ENCODE measurements at places on chromosomes 6 and 20.

- no peak for DNase-seq
These were observed 85.2 kb upstream of the SULF2 start for GRCh38 chr20:47870475-47870874.

GRCh38 chr6:11978169-11978987 is 33.7 kb upstream of the HIVEP1 start:
- no peak for DNase-seq

- DNase-seq = no peak
These were observed 64.5 kb downstream of the TRMT6 start for GRCh38 chr20:5885866-5886265.

- no peak for DNase-seq
These were observed 452.1 kb upstream of the PLCB4 start for GRCh38 chr20:8616792-8617191.

GRCh38 chr6:149867876-149868640 is 3.9 kb upstream of the LRP11 start:
- DNase-seq = no peak

DNA sequence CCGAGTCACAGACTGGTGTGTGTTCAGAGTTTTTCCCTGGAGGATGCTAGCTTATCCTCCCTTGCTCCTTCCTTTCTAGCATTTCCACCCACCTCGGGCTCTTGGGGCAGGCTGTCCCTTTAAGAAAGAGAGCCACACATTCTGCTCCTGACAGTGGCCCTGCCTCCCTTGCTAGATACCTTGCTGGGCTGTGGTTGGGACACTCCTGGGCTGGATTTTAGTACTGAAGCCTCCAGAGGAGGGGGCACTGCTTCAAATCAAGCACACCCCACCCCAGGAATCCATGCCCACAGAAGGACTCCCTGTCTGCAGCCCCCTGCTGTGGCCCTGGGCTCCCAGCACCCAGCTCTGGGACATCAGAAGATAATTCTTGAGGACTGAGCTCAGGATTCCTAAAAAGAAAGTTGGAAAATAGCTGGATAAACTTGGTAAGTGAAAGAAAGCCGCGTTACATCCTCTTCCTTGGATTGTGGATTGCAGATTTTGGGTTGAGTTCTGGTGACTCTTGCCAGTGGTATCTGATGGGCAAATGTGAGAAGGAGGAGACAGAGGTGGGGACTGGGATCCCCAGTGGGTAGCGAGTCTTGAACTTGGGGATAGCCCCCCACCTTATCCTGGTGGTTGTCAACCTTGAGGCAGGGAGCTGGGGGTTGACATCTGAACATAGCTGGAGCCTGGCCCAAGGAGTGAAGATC is 29.0 kb downstream of the DAAM2 start:
- no peak for DNase-seq

- DNase-seq = no peak
These were observed 396.2 kb downstream of the RFPL4B start for GRCh38 chr6:112743323-112743722.

DNA sequence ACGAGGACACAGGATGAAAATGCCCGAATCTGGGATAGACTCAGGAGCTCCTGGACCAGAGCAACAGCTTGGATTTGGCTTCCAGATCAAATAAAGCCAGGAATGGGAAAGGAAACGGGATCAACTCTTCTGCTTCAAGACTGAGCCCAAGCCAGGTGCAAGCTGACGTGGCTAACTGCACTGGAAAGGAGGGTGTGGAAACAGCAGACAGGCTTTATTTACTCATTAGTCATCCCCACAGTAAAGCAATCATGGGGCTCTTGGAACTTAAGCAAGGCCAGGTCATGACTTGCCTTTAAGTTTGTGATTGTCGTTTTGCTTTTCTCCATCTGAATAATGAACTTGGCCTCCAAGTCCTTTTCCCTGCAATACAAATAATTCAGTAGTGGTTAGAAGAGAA is 45.2 kb downstream of the KIF16B start:
- DNase-seq = no peak

GRCh38 chr20:35991142-35991771 is 22.9 kb downstream of the CNBD2 start:
- DNase-seq = peak; percentile 41

DNA sequence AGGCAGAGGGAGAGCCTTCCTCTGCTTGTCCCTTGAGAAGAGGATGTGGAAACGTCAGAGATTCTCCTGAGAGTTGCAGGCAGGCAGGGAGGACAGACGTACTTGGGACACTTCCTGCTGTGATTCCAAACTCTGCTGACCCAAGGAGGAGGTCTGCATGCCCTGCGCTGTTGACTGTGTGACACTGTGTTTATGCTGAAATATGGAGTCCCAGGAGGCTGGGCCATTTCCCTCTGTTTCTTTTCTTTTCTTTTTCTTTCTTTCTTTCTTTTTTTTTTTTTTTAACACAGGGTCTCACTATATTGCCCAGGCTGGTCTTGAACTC is 63.5 kb upstream of the BHLHE23 start:
- DNase-seq = no peak

DNA sequence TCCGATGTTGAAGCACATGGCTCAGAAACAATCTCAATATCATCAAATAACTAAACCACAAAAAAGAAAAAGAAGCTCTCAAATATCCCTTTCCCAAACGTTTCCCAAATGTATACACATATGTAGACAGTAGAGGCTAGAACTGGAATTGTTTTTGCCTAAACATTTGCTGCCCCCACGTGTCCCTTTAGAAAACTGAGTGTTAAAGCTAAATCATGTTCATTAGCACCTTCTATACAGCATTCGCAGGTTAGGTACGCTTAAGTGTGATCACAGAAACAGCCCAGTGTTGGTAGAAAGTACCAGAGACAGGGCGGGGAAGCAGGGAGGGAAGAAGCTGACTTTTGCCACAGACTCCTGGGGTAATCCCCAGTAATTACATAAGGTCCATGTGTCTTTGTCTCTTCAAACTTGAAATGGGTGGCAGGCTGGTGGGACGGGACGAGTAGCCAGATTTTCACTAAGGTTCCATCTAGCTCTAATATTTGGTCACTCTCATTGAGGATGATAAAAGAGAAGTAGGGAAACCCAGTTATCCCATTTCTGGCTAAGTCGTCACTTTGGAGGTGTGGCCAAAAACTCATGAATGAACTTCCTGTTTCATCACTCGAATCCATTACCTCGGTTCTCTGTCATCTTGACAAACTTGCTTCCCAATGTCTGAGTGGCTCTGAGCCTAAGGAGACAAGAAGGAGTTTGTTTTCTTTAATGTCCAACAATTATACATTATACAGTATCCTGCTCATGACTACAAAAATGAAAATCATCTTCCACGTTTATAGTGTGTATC is 15.0 kb upstream of the TFAP2A start:
- DNase-seq = no peak

GRCh38 chr20:31568041-31568731 is 36.9 kb upstream of the ID1 start:
- DNase-seq = no peak

DNA sequence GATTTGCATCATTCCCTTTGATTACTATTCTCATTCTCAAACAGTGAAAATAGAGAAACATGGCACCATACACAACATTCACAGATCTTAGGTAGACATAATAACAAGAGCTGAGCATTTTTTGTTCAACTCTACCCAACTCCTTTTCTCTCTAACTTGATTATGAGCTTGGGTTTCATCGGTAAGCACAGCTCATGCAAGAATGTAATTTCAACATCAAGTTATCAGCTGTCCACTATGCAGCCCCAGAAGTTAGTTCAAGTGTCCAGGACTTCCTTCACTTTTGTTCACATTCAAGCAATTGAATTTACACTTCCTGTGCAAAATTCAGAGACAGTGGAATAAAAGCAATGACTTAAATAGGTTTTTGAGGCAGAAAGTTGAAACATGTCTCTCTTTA is 297.7 kb upstream of the SASH1 start:
- DNase-seq = no peak

GRCh38 chr6:110971468-110971867 is 10.4 kb upstream of the RPF2 start:
- DNase-seq = no peak

GRCh38 chr6:25397406-25397805 is 118.2 kb downstream of the CARMIL1 start:
- no peak for DNase-seq

- peak; percentile 7 for DNase-seq
These were observed 143.6 kb upstream of the GJE1 start for GRCh38 chr6:141988954-141989705.

DNA sequence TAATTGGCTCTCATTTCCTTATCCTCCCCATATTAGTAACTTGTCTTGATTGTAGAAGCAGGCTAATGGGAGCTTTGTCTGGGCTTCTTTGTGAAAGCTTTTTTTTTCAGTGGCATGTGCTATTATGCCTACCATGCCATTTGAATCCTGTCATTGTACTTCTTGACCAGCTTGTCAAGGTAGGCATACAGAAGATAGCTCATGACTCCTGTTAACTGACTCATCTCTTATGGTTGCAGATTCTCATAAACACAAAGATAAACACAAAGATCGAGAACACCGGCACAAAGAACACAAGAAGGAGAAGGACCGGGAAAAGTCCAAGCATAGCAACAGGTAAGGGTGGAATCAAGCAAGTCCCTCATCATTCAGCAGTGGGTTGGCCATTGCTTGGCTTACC is 32.5 kb downstream of the TOP1 start:
- no peak for DNase-seq

DNA sequence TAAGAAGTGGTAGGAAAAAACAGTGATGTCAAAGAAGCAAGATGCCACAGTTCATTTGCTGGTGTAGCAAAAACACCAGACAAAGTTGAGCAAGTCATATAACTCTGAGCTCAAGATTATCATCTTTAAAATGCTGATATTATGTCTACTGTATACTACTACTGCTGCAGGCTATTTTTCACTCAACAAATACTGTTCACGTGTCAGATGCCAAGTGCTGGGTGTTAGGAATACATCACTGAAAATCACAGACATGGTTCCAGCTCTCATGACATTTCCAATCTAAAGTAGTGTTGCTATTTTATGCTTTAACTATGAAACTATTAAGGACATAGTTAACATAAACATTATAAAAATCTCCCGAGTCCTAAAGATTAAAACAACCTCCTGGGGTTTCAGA is 163.0 kb downstream of the NKAIN2 start:
- no peak for DNase-seq

DNA sequence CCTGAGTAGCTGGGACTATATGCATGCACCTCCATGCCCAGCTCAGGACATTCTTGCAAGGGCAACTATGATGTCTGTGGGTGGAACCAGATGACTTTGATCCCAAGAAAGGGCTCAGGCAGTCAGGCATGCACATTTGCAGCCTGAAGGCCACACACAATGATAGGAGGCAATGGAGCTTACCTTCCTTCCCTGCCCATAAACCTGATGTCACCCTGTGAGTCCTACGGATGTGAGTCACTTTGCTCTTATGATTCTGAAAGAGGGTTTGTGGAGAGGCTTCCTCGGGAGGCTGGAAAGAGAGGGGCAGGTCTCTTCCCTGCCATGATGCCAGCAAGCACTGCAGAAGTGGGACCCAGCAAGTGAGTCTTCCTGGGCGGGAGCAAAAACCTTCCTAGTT is 202.4 kb downstream of the LY86 start:
- no peak for DNase-seq

DNA sequence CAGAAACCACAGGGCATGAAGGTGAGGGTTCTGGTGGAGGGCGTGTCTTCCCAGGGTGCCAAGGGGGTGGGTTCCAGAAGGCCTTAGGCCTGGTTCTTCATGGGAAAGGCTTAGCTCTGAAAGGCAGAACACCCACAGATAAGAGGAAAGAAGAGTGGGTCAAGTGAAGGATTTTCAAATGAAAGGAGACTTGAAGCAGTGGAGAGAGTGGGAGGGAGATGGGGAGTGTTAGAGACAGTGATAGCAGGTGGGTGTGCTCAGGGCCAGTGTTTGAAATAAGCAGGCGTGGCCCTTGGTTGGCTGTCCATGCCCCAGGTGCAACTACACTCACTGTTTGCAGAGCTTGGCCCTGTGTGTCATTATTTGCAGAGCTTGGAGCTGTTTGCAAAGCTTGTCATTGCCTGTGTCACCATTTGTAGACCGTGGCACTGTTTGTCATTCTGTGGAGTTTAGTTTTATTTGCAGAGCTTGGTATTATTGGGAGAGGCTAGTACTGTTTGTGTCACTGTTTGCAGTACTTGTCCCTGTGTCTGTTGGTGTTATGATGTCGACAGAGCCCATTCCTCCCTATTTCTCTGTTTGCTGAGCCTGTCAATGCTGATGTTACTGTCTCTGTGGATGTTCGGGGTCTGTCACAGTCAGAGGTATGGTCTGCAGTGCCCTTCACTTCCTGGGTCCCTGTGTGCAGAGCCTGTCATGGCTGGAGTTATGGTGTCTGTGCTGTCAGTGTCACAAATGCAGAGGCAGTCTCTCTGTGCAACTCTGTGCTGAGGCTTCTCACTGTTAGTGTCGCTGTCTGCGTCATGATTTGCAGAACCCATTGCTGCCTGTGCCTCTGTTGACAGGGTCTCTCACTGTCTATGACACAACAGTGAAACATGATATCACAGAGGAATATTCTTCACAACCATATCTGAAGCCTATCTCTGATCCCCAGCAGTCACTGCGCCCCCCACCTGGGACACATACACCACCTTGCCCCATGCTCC is 127.7 kb upstream of the LRFN2 start:
- no peak for DNase-seq

DNA sequence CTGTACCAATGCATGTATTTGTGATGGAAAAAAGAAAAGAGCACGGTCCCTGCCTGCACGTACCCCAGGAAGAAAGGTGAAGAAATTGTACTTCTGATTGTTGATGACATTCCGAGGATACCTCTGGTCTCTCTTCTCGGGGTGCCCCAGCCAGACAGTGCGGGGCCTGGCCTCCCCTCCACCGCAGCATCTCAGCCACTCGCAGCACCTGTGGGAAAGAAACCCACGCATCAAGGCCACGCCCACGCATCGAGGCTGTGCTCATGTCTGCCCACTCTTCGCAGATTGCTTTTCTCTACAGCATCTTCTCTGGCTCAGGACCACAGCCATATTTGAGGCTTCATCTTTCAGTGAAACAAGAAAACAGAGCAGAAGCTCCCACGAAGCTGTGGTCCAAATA is 38.4 kb downstream of the ATP9A start:
- DNase-seq = no peak

DNA sequence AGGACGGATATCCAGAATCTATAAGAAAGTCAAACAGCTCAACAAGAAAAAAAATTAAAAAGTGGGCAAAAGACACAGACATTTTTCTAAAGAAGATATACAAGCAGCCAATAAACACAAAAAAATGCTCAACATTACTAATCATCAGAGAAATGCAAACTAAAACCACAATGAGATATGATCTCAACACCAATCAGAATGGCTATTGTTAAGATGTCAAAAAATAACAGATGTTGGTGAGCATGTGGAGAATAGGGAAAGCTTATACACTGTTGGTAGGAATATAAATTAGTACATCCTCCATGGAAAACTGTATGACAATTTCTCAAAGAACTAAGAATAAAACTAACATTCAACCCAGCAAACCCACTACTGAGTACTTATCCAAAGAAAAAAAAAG is 23.3 kb upstream of the OSTM1 start:
- no peak for DNase-seq

GRCh38 chr6:21382821-21383449 is 210.6 kb upstream of the SOX4 start:
- no peak for DNase-seq

- DNase-seq = no peak
These were observed 206.6 kb upstream of the PREP start for GRCh38 chr6:105609375-105609991.

- no peak for DNase-seq
These were observed 68.5 kb upstream of the SASH1 start for GRCh38 chr6:148273962-148274752.
